Glutamatergic neuron (in vitro differentiated cells): ENCODE measurements at places on chromosomes 2 and 18. TPM values are rescaled to one million over a fixed set of nuclear protein-coding genes. Genes with fewer than 3 reads are reported as not detected.

- DNase-seq, result no peak
- peaks cover 2% of the 10 kb centered on the region for H3K27me3 ChIP-seq
- H3K4me3 ChIP-seq, result no peak overlapping the region
- H3K27ac ChIP-seq, result no peak overlapping the region
These were observed 310.6 kb downstream of the GBX2 start for GRCh38 chr2:235857598-235857997.

DNA sequence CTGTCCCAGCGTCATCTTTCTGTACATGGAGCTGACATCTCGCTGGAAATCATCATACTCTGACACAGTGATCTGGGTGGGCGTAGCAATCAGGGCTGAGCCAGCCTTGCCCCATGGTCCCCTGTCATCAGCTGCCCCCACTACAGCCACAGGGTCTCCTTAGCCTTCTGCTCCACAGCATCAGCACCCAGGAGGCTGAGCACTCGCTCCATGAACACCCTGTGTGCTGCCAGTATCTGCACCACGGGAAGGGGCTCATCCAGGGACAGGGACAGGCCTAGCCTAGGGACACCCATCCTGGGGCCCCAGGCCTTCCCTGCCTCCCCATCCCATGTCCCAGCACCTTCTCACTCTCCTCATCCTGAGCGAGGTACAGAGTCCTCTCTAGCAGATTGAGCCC lies 11.4 kb downstream of the ALPG start:
- H3K36me3 ChIP-seq, result peaks cover 6% of the 10 kb centered on the region
- peaks cover 10% of the 10 kb centered on the region for H3K27me3 ChIP-seq
- no peak overlapping the region for H3K27ac ChIP-seq
- peak overlapping the region; percentile 76 for H3K4me3 ChIP-seq

WDPCP gene
- 4.3 TPM for total RNA-seq

GRCh38 chr2:2273421-2273820 lies 57.7 kb downstream of the MYT1L start:
- H3K36me3 ChIP-seq, result no peaks in the 10 kb centered on the region
- no peak overlapping the region for H3K27ac ChIP-seq
- peaks cover 12% of the 10 kb centered on the region for H3K27me3 ChIP-seq
- no peak overlapping the region for H3K4me3 ChIP-seq

DNA sequence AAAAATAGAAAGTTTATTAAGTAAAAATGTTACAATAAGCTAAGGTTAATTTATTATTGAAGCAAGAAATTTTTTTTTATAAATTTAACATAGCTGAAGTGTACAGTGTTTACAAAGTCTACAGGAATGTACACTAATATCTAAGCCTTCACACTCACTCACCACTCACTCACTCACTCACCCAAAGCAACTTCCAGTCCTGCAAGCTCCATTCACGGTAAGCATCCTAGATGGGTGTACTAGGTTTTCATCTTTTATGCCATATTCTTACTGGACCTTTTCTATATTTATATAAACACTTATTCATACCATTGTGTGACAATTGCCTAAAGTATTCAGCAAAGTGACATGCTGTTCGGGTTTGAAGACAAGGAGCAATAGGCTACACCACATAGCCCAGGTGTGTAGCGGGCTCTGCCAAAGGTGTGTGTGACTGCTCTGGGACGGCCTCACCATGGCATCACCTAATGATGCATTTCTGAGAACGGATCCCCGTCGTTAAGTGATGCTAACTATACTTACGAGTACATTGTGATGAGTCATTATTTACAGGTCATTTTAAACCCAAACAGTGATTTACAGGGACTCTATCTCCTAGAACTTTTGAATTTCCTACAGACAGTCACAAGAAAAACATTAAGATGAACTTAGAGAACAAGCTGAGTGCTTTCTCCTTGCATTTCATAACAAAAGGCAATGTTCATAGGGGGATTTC lies 76.3 kb upstream of the ID2 start:
- no peaks in the 10 kb centered on the region for H3K27me3 ChIP-seq
- no peaks in the 10 kb centered on the region for H3K4me1 ChIP-seq
- H3K36me3 ChIP-seq, result no peaks in the 10 kb centered on the region
- H3K27ac ChIP-seq, result no peak overlapping the region
- no peak for DNase-seq

- no peak overlapping the region for H3K27ac ChIP-seq
- no peak overlapping the region for H3K4me3 ChIP-seq
- no peak for DNase-seq
These were observed 23.7 kb upstream of the WIPF1 start for GRCh38 chr2:174621323-174621722.

CYP27C1 gene
- total RNA-seq, result 4.3 TPM

GRCh38 chr2:162945785-162946184 lies 107.2 kb upstream of the KCNH7 start:
- H3K27me3 ChIP-seq, result no peaks in the 10 kb centered on the region
- peaks cover 5% of the 10 kb centered on the region for H3K36me3 ChIP-seq
- H3K4me3 ChIP-seq, result no peak overlapping the region
- no peak for DNase-seq
- H3K27ac ChIP-seq, result no peak overlapping the region
- no peaks in the 10 kb centered on the region for H3K4me1 ChIP-seq

UPP2 gene
- total RNA-seq, result not detected

DNA sequence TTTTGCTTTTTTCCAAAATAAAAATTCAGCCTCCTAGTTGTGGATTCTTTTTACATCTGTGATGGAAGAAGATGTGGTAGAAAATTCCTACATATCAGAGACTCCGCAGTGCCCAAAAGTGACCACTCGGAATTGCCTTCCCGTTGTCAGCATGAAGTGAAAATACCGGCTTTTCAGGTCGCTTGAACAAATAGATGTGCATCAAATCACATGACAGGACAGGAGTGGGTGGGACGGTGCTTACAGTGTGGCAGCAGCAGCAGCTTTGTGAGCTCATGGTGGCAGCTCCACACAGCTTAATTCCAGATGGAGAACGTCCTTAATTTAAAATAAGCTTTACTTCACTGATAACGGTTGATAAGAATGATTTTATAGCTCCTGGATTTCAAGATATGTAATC lies 20.3 kb downstream of the SALL3 start:
- DNase-seq, result no peak
- no peak overlapping the region for H3K4me3 ChIP-seq
- no peak overlapping the region for H3K27ac ChIP-seq

GRCh38 chr2:41137031-41137430 lies 685.1 kb upstream of the SLC8A1 start:
- H3K27ac ChIP-seq, result no peak overlapping the region
- H3K4me3 ChIP-seq, result no peak overlapping the region
- no peak for DNase-seq
- H3K4me1 ChIP-seq, result no peaks in the 10 kb centered on the region
